Stimulated activated CD8-positive, alpha-beta memory T cell treated with anti-CD3 and anti-CD28 coated beads, Interleukin-4, amount 100 ng/mL, for 4 hours (primary cell): ENCODE measurements at places on chromosomes 11 and 22.

DNA sequence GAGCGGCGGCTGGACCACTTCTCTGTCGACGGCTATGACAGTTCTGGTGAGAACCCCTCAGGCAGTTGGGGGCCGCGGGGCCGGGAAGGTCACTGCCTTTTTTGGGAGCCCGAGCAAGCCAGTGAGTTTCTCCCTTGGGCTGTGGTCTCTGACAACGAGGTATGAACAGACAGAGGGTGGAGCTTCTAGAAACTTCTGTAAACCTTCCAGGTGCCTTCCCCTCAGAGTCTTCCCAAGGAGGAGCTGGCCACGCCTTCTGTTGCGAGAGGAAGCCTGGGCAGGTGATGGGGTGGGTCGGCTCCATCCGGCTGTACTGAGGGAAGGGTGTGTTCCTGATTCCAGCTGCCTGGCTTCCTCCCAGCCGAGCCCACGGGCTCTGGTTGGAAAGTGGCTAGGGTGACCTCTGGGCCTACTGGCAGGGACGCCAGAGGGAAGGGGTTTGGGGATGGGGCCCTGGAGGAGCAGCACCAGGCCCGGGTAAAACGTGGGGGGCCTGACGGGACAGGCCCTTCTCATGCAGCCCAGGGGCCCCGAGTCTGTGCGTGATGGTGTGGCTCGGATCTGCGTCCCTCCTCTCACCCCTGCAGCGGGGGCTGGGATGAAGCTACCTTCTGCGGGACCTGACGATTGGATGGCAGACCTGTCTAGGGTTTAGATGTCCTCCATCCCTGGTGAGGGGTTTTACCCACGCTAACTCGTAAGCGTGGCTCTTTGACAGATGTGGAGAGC, 110.8 kb downstream of the KCNQ1OT1 start:
- DNase-seq = no peak

GRCh38 chr22:44884968-44885805, 124.6 kb downstream of the PHF21B start:
- no peak for DNase-seq

- no peak for DNase-seq
Observed at GRCh38 chr11:69430566-69430965, 50.9 kb upstream of the LINC01488 start.

DNA sequence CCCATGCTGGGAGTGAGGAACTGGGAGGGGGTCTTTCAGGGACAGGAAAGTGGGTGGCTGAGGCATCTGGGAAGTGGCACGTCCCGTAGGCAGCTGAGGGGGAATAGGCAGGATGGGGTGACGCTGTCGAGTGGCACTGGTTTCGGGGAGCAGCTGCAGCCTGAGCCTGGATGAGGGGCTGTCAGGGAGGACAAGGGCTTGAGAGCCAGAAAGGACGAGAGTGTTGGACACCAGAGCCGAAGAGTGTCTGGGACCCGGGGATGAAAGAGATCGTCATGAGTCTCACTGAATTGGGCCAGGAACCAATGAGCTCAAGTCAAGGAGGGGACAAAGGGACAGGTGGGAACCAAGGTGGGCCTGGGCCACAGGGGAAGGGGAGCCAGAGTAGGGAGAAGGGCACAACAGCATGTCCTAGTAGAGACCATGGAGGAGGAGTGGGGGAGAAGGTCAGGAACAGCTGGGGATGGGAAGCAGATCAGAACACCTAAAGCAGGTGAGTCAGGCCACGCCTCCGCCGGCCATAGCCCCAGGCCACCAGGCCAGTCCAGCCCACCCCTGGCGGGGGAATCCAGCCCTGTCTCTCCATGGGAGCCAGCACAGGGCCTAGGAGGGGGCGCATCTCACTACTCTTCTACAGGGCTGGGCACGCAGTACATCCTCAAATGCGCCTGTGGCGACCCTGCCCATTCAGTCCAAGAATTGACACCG, 4.2 kb downstream of the RAB3IL1 start:
- no peak for DNase-seq

GRCh38 chr11:126731576-126732142, 268.9 kb downstream of the KIRREL3 start:
- no peak for DNase-seq
